ENCODE measurements at places on chromosomes 12 and 14.
A peak's percentile ranks its signal among the peaks of the same experiment; 100 is the strongest.

GRCh38 chr12:11500861-11501230 lies 105.5 kb upstream of the PRB2 start:
- DNase-seq: no peak

DNA sequence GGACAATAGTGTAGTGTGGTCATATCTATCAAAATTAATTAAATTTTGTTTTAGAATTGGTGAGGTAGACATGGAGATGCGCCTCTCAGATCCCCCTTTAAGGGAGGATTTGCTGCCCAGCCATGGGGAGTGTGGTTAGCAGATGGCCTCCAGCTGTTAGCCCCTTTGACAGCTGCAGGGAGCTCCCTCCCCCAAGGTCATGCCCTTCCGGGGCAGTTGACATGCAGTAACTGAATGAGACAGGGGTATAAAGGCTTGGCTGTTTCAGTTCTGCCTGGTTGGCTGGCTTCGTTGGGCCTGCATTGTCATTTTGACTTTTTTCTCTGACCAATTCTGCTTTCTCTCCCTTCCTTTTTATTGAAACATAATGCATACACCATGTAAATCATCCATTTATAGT lies 291.5 kb upstream of the SRRM4 start:
- no peak for DNase-seq

DNA sequence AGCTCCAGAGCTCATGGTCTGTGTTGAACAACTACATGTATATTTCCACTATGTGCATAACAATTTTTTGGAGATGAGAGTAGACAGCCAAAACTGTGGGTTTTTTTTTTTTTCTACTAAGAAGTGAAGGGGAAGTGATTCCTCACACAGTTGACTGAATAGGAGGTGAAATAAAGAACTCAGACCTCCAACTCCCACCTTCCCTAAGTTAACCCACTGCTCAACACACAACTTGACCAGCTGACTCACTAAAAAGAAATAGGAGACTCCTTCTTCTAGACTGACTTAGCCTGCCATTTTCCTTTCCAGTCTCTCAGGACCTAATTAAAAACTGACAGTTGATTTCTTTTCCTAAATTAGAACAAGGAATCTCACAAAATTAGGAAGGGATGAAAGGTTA lies 1.7 kb downstream of the M6PR start:
- no peak for DNase-seq

- no peak for DNase-seq
Measured at GRCh38 chr14:100446572-100446971, 123.4 kb downstream of the SLC25A47 start.

DNA sequence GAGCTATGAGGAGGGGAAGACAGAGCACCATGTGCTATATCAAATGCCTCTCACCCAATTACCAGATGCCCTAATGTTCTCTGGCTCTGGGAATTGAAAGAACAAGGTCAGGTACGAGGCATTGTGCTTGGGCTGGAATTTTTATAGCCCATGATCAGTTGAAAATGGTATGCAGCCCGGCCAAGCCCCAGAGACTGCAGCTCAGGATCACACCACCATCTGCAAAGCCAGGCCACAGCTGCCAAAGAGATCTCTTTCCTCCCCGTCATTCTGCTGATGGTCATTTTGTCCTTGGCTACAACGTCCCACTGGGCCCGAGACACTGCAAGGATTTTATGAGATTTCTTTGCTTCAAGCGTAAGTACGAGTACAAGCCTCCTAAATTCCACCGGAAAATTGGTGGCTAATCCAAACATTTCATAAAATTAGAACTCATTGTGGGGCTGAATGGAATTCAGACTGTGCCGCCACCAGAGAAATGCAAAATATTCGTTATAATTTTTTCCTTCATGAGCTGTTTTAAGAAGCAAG lies 15.1 kb downstream of the NUAK1 start:
- DNase-seq: peak; percentile 56

DNA sequence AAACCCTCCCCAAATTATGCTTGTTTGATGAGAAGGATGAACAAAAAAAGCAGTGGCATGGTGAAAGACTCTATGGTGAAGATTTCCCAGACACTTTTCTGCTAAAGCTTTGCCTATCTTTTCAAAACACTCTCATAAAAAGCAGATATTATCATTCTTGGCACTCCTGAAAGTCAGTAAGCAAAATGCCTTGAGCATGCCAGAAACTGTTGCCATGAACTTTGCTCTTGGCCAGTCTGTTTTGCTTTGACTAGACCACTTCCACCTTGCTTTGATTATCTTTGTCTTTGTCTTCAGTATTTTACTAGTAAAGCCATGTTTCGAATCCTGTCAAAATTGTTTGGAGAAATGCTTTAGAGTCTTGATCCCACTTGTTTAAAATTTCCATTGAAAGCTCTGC lies 110.4 kb downstream of the CNTN1 start:
- no peak for DNase-seq

- no peak for DNase-seq
Measured at GRCh38 chr12:119147847-119148448, 30.8 kb upstream of the HSPB8 start.

- no peak for DNase-seq
Measured at GRCh38 chr12:28704477-28705169, 444.5 kb upstream of the FAR2 start.

- DNase-seq: peak; percentile 88
Measured at GRCh38 chr14:91946622-91947474, 646 bp downstream of the FBLN5 start.

DNA sequence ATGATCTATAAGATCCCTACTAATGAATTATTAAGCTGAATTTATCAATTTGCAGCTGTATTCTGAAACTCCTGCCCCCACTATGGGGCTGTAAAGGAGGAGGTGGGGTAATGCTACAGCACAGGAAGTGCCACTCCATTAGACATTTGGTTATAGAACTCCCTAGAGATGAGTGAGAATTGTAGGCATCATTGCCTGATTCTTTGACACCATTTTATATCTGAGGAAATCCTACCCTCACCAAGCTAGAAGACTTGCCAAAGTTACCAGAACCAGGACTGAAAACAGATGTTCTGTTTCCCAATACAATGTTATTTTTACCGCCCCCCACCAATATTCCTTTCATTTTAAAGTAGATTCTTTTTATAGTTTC lies 182.4 kb downstream of the EGLN3 start:
- DNase-seq: no peak

GRCh38 chr14:51821822-51822221 lies 38.6 kb upstream of the GNG2 start:
- DNase-seq: no peak

DNA sequence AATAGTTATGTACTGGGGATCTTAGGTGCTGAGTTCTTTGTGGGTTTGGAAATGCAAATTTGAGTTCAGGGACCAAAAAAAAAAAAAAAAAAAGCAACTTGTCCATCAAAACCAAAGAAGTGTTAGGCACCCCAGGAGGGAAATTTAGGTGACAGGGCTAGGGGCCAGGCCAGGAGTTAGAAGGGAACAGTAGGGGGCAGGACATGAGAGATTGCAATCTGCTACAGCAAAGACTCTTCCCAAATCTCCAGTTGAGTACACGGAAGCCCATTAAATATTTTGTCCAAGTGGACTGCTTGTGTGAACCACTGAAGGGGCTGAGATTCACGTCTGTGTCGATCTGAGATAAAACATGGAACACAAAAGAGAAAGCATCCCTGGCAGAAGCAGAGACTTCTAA lies 52.8 kb downstream of the TSPAN19 start:
- DNase-seq: no peak

DNA sequence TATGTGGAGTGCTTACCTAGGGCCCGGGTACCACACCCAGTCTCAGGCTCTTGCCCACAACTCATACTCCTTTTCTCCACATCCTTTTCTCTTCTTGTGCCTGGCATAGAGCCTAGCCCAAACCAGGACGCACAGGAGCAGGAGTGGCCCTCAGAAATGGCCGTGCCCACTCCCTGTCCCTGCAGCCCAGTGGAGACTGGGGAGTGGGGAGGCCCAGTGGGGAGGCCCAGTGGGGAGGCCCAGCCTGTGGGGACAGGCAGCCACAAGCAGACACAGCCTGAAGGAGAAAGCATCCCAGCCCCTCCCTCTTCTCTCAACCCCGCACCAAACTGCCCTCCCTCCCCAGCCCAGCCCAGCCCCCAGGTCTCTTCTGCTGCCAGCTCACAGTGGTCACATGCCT lies 196.8 kb downstream of the KIF26A start:
- no peak for DNase-seq

DNA sequence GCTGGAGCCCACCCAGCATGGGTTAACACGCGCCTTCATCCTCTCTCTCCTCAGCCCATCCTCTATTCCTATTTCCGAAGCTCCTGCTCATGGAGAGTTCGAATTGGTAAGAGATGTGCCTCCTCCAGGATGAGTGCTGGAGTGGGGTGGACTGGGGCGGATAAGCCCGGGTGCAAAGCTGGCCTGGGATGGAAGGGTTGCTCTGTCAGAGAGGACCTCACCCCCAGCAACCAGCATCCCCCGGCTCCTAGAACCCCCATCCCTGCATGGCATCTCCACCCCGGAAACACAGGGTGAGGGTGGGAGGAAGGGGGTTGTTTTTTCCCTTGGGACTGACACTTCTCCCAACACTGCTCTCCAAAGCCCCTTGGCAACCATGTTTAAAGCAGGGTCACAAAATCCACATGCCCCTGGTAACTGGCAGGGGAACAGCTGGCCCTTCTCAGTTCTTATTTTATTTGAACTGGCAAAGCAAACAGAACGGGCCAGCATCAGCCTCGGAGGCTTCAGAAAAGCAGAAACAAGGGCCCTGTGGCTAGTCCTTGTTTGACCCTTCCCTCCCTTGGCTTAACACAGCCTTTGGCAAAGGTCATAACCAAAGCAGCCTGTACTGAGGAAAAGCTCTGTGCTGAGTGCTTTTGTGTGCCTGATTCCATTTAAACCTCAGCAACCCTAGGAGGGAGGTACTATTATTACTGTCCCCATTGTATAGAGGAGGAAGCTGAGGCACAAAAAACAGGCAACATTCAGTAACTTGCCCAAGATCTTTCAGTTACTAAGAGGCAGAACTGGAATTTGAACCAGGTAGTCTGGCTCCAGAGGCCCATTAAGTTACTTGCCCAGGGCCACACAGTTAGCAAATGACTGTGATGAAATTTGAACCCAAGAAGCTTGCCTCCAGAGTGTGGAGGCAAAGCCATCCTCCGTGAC lies 4.2 kb downstream of the GSTZ1 start:
- DNase-seq: no peak

DNA sequence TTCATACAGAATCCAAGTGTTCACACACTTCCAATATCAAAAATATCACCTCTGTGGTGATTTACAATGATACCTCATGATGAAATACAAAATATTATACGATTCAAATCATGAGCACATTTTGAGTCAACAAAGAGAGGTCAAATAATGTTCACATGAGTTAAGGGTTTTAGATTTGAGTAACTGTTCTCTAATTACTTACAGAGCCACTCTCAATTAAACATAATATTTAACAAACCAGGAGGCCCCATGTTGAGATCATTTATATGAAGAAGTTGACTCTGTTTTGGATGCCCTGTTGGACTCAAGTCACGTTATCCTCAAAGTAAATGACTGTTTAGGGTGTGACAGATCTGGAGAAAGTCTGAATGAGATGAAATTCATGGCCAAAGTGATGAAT lies 53.5 kb downstream of the NUAK1 start:
- no peak for DNase-seq

- DNase-seq: no peak
Measured at GRCh38 chr12:12685305-12685704, 10.7 kb downstream of the GPR19 start.

DNA sequence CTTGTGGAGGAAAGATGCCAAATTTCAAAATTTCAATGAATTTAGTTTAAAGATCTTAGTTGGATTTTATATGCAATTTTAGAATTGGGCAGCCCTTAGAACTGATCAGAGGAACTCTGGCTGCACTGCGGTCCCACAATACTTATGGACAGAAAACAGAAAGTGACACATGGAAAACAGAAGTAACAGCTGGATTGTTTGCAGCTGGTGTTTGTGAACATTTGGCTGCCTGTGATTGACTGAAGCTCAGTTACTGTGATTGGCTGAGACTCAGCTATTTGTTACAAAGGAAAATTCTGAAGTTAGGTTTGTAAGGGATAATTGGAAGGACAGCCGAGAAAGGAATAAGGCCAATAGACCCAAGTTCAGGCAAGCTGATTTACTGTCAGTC lies 10.0 kb upstream of the KRT86 start:
- peak; percentile 72 for DNase-seq

DNA sequence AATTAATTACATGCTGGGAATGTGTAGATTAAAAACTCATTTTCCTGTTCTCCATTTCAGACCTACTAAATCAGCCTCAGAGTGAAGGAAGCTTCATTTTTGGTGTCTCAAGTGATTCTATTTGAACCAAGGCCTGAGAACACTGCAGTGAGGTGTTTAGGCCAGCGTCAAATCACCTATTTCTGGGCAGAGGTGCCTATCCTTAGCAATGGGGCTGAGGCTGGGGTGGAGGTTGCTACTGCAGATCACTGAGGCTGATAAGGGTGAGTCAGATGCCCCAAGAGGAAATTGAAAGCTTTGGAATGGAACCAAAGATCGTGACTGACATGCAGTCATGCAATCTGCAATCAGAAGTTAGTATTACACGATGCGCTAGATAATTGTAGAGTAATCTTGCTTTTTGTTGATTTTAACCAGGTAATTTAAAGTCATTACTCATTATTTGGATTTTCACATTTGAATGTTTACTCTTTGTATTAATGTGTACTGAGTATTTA lies 4.4 kb downstream of the TXNRD1 start:
- peak; percentile 19 for DNase-seq

- no peak for DNase-seq
Measured at GRCh38 chr14:47103771-47104170, 452.2 kb upstream of the RPL10L start.

- no peak for DNase-seq
Measured at GRCh38 chr12:49867570-49868341, 24.9 kb upstream of the BCDIN3D start.
